Activated CD4-positive, alpha-beta T cell treated with anti-CD3 and anti-CD28 coated beads, Interleukin-2, amount 50 U/mL, for 4 hours (primary cell): ENCODE measurements at places on chromosomes 2 and 18.
A peak's percentile ranks its signal among the peaks of the same experiment; 100 is the strongest.

DNA sequence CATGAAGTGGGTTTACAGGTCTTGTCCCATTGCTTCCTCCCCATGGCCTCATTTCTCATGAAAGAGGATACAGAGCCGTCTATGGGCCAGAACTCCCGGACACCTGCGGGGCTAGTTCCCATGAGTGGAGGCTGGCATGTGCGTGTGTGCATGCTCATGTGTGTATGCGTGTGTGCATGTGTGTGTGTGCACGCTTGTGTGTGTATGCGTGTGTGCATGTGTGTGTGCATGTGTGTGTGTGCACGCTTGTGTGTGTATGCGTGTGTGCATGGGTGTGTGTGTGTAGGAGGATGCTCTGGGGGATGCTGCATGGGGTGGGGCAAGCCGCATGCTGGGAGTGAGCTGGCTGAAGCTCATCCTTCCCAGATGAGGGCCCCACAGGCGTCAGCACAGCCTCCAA lies 20.8 kb downstream of the INHBB start:
- no peak for DNase-seq

- no peak for DNase-seq
Measured at GRCh38 chr18:13183790-13184189, 34.8 kb upstream of the LDLRAD4 start.

DNA sequence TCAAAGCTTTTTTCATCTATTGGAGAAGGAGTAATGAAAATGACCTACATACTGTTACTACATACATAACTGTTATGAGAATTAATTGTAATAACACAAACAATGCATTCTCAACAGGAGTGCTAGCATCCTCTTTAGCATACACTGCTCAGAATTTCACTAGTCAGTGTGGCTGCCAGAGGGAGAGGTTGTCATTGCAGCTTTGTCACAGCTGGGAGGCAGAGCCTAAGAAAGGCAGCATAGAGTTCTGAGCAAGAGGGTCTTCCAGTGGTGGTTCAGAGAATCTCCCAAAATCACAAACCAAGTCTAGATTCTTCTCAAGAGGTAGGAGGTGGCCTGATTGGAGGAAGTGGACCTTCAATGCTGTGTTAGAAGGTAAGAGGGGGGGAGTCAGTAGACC lies 286.7 kb upstream of the CYRIA start:
- DNase-seq: no peak

GRCh38 chr18:51603111-51603510 lies 405.6 kb upstream of the MEX3C start:
- no peak for DNase-seq

DNA sequence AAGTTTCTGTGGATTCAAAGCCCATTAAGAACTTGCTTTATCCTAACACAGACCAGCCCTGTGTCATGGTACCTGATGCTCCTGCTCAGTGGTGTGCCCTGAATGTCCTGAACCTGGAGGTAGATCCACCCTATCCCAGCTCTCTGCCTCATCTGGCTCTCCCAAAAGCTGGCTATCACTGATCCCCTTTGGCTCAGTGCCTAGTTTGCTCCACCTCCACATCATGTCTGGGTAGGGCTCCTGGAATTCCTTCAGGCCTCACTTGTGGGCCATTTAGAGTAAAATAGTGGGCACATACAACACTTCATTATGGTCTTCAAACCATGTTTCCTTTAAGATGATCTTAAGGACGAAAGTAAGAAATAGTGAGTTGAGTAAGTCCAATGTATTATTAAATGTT lies 4.8 kb upstream of the ABCB11 start:
- DNase-seq: no peak

DNA sequence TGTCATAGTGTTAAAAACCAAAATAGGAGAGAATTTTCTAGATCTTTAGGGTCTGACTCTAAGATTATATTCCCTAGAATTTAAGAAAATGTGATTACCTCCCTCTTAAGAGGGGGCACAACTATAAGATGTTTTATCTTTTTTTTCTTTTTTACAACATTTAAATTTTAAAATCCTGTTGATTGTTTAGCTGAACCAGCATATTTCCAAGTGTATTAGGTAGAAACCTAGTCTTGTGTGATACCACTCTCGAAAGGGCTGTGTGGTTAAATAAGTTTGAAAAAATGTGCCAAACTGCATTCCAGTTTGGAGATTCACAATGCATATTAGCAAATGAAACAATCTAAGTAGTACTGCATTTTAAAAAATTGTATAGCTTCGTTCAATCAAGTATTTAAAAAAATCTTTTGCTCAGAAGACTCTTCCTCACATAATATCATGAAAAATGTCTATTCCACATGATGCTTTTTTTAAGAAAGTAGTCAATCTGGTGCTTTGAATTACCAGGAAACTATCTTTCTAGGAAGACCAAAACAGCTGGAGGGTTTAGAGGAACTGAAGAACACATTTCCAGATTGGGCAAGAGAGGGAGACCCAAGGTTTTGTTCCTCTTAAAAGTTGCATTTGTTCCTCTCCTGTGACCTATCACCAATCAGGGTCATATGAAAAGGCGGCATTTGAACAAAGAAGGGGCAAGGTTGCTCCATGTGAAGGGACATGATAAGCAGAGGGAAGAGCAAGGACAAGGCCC lies 98.8 kb downstream of the DPP4 start:
- DNase-seq: no peak

GRCh38 chr2:29390136-29390535 lies 274.9 kb downstream of the CLIP4 start:
- DNase-seq: no peak

DNA sequence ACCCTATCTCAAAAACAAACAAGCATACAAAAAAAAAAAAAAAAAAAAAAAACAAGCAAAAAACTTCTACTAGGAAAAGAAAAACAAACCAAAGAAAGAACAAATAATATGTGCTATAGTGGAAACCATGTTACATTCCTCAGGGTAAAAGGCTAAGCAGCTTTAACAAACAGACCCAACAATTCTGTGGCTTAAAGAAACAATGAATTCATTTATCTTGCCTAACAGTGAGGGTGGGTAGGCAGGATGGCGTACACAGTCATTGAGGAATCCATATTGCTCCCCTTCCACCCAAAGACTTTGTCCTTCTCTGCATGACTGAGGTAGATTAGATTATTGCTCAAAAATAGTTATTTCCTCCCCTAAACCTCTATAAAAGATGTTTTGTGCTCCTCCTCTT lies 63.1 kb upstream of the ITGA6 start:
- DNase-seq: no peak

GRCh38 chr2:235894839-235895238 lies 273.3 kb downstream of the GBX2 start:
- DNase-seq: no peak

- no peak for DNase-seq
Measured at GRCh38 chr2:133848111-133848649, 279.9 kb upstream of the NCKAP5 start.

GRCh38 chr2:208783184-208783583 lies 376.6 kb downstream of the PTH2R start:
- no peak for DNase-seq

DNA sequence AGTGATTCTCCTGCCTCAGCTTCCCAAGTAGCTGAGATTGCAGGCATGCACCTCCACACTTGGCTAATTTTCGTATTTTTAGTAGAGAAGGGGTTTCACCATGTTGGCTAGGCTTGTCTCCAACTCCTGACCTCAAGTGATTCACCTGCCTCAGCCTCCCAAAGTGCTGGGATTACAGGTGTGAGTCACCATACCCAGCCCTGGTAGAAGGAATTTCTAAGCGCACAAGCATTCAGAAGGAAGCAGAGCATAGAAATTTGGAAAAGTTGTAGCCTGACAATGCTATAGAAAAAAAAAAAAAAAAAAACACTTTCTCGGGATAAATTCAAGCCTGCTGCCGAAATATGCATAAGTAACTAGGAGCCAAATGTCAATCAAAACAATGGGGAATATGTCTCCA lies 249.4 kb downstream of the GRB14 start:
- DNase-seq: no peak

DNA sequence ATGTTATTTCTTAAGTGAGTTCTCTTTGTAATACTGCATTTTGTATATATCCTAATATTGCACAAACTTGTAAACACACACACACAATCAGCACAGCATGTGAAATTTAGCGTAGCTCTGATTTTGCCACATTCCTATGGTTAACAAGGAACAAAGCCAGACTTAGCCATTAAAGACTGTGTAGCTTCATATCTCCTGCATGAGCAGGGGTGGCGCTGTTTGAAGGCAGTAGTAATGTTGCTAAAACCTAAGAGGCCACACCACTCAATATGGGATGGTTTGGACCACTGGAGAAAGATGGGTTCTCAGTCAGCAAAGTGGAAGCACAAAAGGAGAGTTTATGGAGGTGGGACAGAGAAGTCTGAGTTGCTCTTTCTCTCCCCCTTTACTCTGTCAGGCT lies 61.1 kb upstream of the RND3 start:
- no peak for DNase-seq

DNA sequence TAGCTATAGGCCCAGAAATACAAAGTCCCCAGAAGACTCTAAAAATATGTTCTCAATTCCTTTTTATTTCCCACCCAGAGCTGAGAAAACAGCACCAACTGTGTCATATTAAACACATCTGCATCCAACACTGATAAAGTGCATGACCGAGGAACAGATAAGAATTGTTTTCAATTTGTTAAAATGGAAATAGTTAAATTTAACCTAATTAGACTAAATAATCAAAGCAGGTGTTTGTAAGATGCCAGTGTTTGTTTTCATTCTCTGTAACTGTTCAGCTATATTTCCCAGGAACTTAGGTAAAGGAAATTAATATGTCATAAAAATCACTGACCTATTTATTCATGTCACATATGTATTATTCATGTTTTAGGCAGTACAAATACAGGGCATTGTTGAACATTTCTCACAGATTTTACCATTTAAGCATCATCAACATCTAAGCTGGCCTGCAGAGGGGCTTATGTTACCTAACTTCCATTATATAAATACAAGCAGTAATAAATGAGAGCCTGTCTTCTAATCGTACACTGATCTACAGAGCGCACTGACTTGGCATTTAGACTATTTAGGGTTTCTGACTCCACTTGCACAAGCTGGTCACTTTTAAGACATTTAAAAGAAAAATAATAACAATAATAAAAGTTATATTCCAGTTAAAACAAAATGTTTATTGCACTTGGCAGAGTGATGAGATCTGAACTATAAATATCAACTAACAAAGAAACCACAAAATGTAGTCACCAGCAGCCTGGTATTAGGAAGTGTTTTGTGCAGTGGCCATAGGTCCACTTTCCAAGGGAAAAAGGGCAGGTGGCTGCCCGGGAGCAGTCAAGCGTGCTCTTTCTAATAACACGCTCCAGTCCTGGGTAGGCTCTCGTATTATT lies 86.6 kb upstream of the ZFP36L2 start:
- no peak for DNase-seq

DNA sequence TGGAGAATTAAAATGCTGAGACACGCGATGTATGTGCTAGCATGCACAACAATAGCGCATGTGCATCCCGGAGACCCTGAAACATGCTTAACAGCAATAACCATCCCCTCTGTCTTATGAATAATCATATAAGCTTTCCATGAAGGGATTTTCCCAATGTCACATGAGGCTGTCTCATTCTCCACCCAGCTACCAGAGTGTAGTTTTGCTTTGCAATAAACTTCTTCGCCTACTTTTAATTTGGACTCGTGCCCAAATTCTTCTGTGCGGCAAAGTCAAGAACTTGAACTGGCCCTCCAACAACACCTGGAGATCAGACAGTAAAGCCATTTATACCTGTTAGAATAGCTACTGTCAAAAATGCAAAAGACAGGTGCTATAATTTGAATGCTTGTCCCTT lies 15.5 kb downstream of the LYG1 start:
- no peak for DNase-seq

DNA sequence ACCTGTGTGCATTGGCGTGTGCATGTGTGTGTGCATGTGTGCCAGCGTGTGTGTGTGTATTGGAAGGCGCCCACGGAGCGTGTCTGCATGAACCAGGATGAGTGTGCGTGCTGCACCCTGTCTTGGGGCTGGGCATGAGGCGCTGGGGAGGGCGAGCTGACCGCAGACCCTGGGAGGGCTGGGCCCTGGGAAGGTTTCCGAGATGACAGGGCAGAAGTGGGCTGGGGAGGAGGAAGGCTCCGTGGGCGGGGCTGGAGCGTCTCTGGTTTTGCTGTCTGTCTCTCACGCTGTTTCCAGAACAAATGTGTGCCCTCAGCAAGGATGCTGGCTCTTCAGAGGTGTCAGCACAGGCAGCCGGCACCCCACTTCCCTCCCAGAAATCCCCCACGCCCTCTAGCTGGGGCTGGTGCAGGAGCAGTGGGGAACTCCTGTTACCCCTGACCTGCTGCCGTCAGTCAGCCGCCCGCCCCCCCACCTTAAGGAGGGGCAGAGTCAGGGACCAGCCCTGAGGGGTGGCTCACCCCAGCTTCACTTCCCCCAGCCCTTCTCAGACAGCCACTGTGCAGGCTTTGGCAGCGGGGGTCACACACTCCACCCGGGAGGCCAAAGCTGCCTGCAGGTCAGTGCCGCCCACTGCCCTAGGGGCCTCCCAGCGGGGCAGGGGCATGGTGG lies at the start of gene GPR35:
Gene GPR35, plus strand, starts transcription at position 531 of the 672 bp plus-strand sequence. CDS start 4,473 bp downstream, outside the sequence.
- peak; percentile 72 for DNase-seq

- no peak for DNase-seq
Measured at GRCh38 chr2:80437959-80438358, 133.4 kb upstream of the LRRTM1 start.

GRCh38 chr2:47653902-47654789 lies 128.8 kb upstream of the MSH6 start:
- DNase-seq: no peak

DNA sequence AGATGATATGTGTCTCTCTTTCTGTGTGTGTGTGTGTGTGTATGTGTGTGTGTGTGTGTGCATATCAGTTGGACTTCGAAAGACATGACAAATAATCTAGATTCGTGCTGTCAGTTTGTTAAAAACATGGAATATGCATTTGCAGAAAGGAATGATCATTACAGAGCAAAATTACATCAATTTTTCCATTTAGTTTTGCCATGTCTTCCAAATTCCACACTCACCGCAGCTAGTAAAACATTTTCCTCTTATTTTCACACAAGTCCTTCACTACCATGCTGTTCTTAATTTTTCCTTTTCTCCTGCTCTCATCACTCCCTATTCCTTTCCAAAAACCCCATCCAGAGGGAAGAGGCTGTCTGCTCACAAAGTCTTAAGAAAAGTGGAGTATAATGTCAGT lies 1191.4 kb upstream of the SLC39A10 start:
- DNase-seq: no peak

DNA sequence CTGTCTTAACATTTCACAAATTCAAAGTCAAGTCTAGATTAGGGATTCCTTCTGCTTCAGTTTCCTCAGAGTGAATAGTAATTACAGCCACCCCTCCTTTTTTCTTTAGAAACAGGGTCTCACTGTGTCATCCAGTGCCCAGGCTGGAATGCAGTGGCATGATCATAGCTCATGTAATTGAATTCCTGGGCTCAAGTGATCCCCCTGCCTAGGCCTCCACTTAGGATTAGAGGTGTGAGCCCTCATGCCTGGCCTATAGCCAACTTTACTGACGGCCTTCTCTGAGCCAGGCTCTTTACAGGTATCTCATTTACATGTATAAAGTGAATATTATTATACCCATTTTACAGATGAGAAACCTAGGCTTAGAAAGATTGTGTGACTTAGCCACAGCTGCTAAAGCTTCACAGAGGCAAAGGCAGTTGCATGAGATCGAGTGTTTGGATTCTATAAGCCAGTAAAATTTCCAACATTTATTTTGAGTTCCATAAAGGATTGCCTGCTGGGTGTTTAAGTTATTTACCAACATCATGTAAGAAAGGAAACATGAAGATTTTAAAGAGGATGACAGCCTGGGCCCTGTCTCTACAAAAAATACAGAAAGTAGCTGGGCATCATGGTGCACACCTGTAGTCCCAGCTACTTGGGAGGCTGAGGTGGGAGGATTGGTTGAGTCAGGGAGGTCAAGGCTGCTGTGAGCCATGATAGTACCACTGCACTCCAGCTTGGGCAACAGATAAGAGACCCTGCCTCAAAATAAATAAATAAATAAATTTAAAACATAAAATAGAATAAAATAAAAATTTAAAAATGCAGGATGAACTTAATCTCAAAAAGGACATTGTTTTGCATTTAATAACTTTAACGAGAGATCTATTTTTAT lies 1.8 kb downstream of the ENOSF1 start:
- no peak for DNase-seq
